ENCODE measurements at places on chromosomes 6 and 20. TPM values are rescaled to one million over a fixed set of nuclear protein-coding genes. Genes with fewer than 3 reads are reported as not detected.

- no peak for DNase-seq
Measured at GRCh38 chr6:145865595-145865994, 51.0 kb upstream of the FBXO30 start.

GRCh38 chr6:3109761-3110160 is 8.8 kb upstream of the BPHL start:
- DNase-seq: no peak

- DNase-seq: no peak
Measured at GRCh38 chr6:137224799-137225198, 5.6 kb upstream of the IFNGR1 start.

DNA sequence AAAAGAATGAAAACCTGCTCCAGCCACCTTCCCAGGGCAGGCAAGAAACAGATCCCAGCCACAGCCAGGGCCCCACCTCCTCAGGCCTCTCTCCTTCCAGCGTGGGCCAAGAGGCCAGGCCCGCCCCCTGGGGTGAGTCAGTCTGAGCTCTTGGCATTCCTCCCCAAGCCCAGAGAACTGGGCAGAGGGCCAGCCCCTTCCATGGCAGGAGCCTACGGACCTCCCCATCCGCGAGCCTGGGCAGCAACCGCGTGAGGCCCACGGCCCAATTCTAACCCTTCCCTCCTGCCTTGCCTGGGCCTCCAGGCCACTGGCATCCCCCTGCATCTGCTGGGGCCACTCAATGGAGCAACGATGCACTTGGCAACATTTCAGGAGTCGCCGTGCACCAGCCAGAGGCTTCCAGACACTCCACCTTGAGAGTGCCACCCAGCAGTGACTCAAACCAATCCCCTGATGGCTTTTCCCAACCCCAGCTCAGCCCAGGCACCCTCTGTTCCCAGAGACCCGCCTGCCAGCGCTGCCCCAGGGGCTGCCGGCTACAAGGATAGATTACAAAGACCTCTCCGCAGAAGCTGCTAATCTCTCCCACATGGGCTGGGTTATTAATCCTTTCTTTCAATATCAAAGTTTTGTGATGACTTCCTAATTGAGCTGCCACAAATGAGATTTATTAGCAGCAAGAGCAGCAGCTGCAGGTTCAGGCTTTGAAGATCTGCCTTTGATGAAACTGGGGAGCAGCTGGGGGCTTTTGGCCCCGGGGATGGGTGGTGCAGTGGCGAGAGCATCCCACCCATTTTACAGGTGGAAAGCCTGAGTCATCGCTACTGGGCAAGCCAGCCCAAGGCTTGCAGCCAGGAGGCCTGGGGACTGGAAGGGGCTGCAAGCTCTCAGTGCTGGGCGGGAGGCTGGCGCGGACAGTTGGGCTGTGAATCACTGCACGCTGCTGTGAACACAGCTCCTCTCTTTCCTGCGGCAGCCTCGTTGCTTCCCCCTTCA is 85.7 kb downstream of the NFATC2 start:
- DNase-seq: peak; percentile 95

- DNase-seq: peak; percentile 77
Measured at GRCh38 chr6:37698264-37699137, 818 bp upstream of the MDGA1 start.

- peak; percentile 82 for DNase-seq
Measured at GRCh38 chr20:2873747-2874041, 413 bp downstream of the PTPRA start.

- peak; percentile 77 for DNase-seq
Measured at GRCh38 chr6:150876598-150876997, 11.1 kb downstream of the MTHFD1L start.

- DNase-seq: no peak
Measured at GRCh38 chr6:56652994-56653393, 10.3 kb upstream of the DST start.

DNA sequence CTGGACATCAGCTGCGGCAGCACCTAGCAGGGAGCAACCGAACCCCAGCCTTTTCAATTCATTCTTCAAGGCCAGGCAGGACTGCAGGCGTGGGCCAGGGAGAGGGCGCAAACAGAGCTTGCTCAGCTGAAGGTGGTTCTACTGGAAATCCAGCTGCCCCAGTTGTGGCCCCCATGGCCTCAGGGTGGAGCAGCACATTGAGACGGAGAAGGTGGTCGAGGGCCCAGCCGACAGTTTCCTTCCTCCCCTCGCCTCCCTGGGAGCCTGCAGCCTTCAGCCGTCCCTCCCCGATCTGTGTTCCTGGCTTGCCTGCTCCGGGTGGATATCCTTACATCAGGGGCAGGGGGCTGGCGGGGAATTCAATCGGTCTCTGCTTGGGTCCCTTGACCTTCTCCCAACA is 217.8 kb downstream of the ANKRD60 start:
- DNase-seq: no peak

DNA sequence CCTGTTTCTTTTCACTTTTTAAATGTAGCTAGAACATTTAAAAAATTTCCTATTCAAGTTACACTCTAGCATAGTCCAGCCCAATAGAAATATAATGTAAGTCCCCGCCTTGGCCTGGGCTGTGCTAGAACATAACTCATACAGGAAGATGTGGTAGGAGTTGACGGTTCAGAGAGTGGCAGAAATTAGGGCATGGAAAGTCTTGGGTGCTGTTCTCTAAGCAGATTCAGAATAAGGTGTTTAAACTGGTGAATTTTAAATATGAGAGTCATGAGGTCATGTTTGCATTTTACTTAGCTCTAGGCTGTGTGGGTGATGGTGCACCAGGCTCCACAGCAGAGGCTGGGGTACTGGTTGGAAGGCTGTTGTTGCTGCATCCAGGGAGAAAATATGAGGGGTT is 256.5 kb downstream of the FARS2 start:
- DNase-seq: no peak

DNA sequence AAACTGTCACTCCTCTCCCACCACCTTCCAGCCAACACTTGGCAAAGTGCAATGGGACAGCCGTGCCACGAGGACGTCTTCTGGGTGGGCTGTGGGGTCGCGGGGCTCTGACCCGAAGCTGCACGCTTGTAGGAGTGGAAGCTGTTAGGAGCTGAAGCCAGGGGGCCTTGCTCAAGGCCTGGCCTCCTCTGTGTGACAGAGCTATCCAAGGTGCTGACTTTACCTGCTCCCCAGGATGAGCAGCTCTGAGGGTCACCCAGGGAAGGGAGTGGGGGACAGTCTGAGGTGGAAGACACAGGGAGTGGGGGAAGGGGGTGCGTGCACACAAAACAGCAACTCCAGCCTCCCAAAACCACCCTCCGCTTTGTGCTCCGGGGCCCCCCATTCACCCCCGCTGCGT is 17.5 kb upstream of the CHRNA4 start:
- no peak for DNase-seq

- no peak for DNase-seq
Measured at GRCh38 chr6:57267586-57268293, 45.6 kb upstream of the RAB23 start.

DNA sequence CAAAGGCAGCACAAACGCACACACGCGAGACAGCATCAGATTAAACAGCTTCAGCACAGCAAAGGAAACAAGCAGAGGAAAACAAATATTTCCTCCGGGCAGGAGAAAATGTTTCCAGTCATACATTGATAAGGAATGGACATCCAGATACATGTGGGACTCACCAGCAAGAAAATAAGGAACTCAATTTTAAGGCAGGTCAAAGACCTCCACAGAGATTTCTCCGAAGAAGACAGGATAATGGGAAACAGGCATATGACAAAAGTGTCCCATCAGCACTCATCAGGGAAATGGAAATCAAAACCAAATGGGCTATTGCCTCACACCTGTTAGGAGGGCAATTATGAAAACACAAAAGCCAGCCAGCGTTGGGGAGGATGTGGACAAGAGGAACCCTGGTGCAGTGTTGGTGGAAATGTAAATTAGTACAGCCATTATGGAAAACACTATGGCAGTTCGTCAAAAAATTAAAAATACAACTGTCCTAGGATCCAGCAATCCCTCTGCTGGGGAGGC is 9.7 kb upstream of the SLCO4A1 start:
- no peak for DNase-seq

- no peak for DNase-seq
Measured at GRCh38 chr6:41332241-41332640, 3.2 kb upstream of the NCR2 start.

- no peak for DNase-seq
Measured at GRCh38 chr20:58482416-58482815, 32.8 kb downstream of the APCDD1L start.

- no peak for DNase-seq
Measured at GRCh38 chr6:40988634-40989033, 50.4 kb downstream of the UNC5CL start.

DNA sequence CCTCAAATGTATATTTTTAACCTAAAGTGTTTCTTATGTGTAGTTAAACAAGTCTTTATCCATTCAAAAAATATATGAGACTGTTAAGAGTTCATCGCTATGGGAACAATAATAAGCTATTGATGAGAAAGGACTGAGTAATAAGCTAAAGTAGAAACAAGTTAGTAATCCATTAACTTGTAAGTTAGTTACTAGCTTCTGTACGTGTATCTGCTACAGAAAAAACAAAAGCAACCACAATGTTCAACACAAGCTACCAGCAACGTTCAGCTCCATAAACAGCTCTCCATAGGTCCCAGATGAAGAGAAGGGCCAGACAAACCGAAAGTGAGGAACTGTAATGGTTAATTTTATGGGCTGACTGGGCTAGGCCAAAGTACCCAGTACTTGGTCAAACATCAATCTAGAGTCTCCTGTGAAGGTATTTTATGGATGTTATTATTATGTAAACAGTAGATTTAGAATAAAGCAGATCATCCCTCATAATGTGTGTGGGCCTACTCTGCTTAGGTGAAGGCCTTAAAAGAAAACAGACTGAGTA is 33.8 kb upstream of the FAM135A start:
- no peak for DNase-seq

GRCh38 chr20:48948612-48949011 is 27.1 kb downstream of the ARFGEF2 start:
- DNase-seq: no peak

RIMS1 gene
- total RNA-seq: 1.3 TPM

MRPS10 gene
- total RNA-seq: 62.3 TPM

PLN gene
- total RNA-seq: 2,685 TPM

PRR18 gene
- total RNA-seq: 0.11 TPM

POU5F1 gene
- total RNA-seq: 0.51 TPM

TMEM242 gene
- 19.4 TPM for total RNA-seq

BPIFB4 gene
- not detected for total RNA-seq

PDRG1 gene
- total RNA-seq: 11.0 TPM

INSM1 gene
- not detected for total RNA-seq
